Skeletal muscle cell (primary cell): ENCODE measurements at places on chromosomes 6 and 20.
A peak's percentile ranks its signal among the peaks of the same experiment; 100 is the strongest.

DNA sequence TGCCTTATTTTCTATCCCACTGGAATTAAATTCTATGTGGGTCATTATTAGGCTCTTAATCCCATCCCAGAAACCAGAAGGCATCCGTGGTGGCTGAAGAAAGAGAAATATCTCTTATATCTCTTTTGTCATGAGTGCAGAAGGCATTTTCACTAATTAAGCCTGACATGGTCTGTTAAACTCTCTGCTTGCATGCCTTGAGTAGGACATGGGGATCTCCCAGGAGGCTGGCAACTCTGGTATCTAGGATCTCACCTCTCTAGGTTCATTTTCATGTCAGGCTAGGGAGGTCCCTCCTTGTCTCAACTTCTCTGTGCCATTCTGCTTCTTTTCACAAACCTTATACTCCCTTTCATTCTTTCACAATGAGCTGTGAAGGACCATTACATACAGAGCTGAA, 25.3 kb upstream of the GPR63 start:
- no peak for DNase-seq

- no peak for DNase-seq
Observed at GRCh38 chr6:64988148-64988547, 718.9 kb downstream of the EYS start.

GRCh38 chr6:20128018-20128417, 84.3 kb downstream of the MBOAT1 start:
- DNase-seq, result no peak

DNA sequence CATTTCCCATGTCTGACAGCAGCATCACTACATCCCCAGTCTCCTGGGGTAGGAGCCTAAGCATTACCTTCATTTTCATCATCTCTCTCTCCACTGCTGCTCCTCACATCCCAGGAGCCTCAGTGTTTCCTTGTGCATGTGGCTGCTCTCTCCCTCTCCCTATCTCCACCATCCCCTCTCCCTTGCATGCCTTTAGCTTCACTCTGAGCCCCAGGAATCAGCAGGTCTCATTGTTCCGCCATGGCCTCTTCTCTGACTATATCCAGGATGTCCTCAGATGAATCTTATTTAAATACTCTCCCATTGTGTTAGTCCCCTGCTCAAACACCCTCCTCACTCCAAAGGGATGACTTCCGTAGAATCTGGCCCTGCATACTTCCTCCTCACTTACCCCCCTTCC, 79.4 kb downstream of the FAXC start:
- DNase-seq, result no peak

- no peak for DNase-seq
Observed at GRCh38 chr6:1597924-1598323, 11.8 kb upstream of the FOXC1 start.

GRCh38 chr6:95574811-95575210, 2.5 kb upstream of the MANEA start:
- peak; percentile 35 for DNase-seq

GRCh38 chr20:24918579-24919566, 30.2 kb upstream of the CST7 start:
- DNase-seq, result no peak

GRCh38 chr6:52312461-52312860, 27.9 kb upstream of the MCM3 start:
- no peak for DNase-seq

GRCh38 chr6:105274678-105275077, 94.9 kb upstream of the POPDC3 start:
- no peak for DNase-seq

DNA sequence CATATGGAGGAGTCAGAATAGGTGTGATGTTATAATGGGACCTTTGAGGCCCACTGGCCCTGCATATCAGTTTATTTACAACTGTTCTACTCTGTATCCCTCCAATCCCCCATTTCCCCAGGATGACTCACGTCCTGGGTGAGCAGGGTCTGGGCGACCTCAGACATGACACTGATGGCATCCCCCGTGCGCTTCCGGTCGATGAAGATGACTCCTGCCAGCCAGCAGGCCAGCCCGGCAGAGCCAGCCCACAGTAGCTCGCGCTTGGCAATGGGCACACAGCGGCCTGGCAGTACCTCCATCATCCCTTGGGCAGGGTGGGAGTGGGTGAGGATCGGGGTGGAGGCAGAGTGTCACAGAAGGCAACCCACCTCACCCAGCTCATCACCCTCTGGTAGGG, 5.6 kb downstream of the AGPAT1 start:
- DNase-seq, result no peak

DNA sequence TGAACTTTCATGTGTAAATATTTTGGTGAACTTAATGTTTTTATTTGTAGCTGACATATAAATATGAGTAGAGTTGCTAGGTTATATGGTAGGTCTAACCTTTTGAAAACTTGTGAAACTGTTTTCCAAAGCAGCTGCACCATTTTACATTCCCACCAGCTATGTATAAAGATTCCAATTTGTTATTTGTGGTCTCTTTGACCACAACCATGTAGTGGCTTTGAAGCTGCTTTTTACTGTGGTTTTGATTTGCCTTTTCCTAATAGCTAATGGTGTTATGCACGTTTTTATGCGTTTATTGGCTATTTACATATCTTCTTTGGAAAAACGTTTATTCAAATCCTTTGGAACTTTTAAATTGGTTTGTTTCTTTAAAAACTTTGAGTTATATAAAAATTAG, 10.3 kb downstream of the CST3 start:
- DNase-seq, result no peak

- no peak for DNase-seq
Observed at GRCh38 chr6:136334465-136334846, 44.8 kb upstream of the BCLAF1 start.

DNA sequence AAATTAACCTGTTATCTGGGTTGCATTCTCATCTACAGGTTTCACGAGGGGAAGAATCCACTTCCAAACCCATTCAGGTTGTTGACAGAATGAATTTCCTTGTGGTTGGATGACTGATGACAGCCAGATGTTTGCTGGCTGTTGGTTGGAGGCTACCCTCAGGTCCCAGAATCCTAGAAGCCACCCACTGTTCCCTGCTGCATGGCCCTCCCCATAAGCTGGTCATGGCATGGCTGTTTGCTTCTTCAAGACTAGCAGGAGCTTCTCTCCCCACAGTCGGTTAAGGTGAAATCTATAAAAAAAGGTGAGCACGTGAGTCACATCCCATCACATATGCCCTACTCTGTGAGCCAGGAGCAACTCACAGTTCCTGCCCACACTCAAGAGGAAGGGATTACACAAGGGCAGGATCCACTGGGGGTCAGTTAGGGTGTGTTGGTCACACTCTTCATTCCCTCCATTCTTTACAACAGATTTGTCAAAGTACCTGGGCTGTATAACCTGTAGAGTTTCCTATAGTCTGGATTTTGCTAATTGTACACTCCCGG, 19.5 kb upstream of the RPS10 start:
- DNase-seq, result no peak

DNA sequence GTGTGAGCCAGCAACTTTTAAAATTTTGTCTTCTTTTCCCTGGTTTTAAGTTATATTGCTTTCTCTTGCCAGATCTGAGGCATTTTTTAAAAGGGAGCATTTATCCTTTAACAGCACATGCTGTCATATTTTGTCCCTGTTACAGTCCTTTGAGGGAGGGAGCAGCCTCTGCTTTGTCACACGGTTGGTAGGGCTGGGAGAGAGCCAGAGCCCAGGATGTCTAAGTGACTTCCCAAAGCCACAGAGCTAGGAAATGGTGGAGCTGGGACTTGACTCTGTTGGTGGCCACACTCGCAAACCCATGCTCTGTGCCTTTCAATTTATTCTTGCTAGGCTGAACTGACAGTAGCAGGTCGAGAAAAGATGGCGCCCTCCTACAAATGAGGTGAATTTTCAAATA, 80.4 kb upstream of the IYD start:
- no peak for DNase-seq

- no peak for DNase-seq
Observed at GRCh38 chr6:74577619-74578018, 628.2 kb downstream of the COL12A1 start.

- no peak for DNase-seq
Observed at GRCh38 chr6:98560418-98560817, 274.0 kb upstream of the POU3F2 start.

DNA sequence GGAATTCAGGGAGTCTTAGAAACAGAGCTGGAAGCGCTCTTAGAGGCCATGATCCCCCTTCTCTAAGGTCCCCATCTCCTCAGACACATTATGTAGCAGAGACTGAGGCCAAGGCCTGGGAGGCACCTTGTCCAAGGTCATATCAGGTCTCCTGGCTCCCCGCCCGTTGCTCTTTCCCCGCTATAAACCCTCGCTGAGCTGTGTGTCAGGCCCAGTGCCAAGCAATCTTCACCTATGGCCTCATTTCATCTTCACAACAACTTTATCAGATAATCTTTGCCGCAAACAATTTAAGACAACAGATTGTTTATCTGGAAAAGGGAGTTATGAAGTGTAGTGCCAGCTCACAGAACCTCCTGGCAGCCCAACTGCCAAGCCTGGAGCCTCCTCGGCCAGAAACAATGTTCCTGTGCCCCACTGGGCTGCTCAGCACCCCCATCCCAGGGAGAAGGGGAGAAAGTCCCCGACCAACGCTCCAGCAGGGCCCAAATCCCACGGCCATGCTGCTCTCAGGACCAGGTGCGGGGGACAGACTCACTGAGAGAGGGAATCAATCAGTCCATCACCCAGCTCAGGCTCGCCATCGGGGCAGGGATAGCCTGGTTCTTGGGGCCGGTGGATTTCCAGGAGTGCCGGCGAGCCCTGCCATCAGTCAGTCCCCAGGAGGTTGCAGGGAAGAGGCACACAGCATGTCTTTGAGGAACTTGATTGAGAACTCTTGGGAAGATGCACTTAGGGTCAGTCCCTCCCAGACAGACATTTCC, 16.9 kb upstream of the FANCE start:
- no peak for DNase-seq

GRCh38 chr20:47620808-47621805, 119.4 kb downstream of the NCOA3 start:
- DNase-seq, result peak; percentile 34

DNA sequence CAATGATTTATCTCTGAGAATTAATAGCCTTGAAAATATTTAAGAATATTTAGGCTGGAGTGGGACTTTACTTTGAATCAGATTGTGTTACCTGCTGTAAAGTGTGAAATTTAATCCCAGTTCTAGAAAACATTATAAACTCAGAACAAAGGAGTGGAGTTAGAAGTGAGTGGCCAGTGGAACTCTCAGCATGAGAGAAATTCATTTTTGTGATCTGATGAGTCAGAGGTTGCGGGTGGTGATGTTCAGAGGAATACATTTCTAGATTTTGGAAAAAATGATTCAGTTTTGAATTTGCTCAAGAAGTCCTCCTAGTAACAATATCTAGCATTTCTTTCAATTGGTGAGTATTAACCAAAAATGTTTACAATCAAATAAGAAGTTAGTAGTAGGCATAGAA, 167.5 kb downstream of the ZFAND3 start:
- DNase-seq, result no peak

DNA sequence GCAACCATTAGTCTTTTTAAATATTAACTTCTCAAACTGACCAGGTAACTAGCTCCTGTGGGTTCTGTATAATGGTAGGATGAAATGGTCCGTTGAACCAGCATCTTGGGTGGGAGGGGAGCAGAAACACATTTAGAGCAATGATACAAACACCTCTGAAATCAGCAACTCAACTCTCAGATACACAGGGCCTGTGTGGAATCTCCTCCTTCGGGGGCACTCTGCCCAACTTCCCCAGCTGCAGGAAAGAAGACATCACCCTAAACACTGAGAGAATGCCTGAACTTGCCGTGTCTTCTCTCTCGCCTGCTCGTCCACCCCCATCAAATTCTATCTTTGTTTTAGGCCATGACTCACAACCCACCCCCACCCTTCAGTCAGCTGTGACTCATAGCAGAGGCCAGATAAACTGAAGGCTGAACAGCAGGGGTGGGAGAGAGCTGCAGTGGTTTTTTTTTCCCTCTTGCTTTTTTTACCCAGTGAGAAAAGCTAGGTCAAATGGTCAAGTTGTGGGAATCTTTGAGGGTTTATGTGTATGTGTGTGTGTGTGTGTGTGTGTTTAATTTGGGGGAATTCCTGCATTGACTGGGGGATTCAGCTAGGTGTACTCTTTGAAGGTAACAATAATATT, 593.4 kb upstream of the JAG1 start:
- peak; percentile 96 for DNase-seq

GRCh38 chr6:159083146-159083545, 38.4 kb upstream of the TAGAP start:
- DNase-seq, result no peak

GRCh38 chr6:43936476-43936875, 166.5 kb downstream of the VEGFA start:
- DNase-seq, result no peak

DNA sequence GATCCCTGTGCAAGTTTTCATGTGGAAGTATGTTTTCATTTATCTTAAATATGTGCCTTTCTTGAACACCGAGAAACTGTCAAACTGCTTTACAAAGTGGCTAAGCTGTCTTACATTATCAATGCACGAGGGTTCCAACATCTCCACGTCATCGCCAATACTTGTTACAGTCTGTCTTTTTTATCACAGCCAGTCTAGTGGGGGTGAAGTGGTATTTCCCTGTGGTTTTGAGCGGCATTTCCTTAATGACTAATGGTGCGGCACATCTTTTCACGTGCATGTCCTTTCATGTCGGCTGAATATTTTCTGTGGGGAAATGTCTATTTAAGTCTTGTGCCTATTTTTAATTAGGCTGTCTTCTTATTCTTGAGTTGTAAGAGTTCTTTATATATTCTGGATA, 280.4 kb downstream of the FOXC1 start:
- no peak for DNase-seq

DNA sequence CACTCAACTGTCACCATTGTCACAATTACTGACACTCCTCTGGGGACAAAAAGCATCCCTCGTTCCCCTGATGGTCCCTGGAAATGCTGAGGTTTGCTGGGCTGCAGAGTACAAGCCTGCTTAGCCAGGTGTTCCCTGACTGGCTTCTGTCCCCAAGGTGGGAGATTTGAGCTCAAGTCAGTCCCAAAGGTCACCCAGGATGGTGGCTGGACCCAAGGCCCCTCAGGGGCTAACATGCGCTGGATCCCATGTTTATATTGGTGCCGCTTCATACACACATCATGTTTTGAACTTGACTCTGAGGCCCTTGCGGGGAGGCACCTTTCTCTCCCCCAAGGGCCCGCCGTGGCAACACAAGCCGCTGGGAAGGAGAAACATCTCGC, 44.2 kb downstream of the PMEPA1 start:
- DNase-seq, result no peak

DNA sequence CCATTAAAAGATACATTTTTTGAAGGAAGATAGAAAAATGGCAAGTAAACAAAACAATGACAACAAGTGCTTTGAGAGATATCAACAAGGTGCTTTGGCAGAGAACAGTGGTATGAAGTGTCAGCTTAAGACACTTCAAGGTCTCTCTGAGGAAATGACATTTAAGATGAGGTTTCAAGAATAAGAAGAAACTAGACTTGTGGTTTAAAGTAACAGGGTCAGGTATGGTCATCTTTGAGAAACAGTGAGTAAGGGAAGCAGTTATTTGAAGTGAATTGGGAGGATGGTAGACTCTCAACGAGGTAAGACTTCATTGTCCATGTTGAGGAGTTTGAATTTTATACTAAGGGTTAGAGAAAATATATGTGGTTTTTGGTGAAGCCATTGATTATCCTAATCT, 77.8 kb downstream of the SYCP2L start:
- DNase-seq, result no peak
